Progenitor cell of endocrine pancreas (in vitro differentiated cells): ENCODE measurements at places on chromosomes 6 and 20.

DNA sequence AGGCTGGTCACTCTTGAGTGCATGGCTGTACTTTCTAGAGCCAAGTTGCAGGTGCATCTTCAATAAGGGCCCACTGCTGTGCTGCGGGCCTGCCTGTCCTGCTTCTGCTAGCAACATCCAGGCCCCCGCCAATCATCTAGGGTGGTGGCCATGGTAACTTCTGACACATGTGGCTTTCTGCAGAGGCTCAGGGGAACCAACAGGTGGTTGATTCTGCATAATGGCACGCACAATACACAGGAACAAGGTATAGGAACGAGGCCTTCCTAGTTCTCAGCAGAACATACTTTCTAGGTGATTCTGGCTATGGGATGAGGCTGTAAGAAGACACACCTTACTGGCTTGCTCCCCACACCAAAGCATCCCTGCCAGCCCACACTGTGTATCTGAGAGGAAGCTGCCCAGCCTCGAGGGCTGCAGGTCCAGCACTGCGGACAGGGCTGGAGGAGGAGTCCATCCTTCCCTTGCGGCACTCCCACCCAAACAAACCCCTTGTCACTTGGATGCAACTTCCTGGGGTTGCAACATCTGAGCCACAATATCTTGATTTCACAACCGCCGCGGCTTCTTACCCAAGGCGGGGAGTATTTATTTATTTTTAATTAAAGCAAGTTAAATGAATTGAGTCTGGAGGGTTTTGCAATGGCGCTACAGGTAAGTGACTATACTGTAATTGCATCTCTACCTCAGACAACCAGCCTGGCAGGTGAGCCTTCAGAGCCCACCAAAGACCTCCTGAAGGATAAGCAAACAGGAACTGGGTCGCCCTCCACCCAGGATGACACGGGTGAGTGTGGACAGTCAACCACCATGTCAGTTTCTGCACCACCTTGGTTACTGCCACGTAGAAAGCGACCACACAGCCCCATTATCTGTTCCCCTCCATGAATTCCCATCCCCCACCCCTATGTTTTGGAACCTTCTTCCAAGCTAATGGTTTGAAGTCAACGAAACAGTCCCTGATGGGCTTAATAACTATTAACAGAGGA, 49.6 kb downstream of the SULF2 start:
- DNase-seq = no peak

- no peak for DNase-seq
These were observed 424.5 kb upstream of the FLRT3 start for GRCh38 chr20:14761903-14762302.

GRCh38 chr20:49276961-49277785, 684 bp downstream of the ZNFX1 start:
- DNase-seq = peak; percentile 15

DNA sequence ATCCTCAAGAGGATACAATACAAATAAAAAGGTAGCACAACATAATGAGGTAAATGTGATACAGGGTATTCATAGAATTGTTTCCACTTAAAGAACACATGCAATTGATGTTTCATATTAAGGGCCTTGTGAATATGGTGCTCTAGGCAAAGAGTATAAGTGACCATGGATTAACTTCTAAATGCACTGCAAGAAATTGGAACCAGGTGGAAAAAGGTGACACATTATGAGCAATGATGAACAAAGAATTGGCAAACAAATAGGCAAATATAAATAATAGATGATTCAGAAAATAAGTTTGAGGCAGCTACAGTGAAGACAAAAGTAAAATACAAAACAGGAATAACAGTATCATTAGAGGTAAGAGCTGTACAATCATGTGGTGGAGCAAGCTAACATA, 192.0 kb downstream of the GRIK2 start:
- no peak for DNase-seq

GRCh38 chr6:167552258-167552630, 227.4 kb downstream of the TTLL2 start:
- DNase-seq = no peak

DNA sequence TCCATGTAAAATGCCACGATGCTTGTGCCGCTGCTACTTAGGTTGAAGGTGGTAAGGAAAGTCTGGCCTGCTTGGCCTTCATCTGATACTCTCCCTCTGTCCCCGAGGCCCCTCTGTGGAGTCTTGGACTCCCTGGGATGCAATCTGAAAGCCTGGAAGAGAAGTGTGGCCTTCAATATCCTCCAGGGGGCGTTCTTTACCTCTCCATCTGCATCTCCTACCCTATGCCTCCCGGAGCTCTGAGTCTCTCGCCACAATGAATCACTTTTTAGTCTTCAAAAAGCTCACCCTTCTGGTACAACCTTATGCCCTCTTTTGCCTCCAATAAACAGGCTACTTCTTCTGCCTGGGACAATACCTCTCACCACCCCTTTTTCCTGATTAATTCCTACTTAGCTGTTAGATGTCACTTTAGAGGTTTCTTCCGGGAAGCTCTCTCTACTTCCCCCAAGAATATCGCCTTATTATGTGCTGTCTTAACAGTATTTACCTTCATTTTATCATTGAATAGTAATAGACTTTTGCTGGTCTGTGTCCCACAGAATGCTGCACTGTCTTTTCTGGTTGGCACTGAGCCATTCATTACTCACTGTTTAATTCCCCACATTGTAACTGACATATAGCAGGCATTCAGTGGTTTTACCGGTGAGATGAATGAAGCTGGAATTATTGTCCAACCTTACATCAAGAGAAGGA, 13.9 kb upstream of the ATG5 start:
- peak; percentile 23 for DNase-seq

GRCh38 chr6:111832833-111833418, 40.3 kb downstream of the FYN start:
- DNase-seq = no peak

DNA sequence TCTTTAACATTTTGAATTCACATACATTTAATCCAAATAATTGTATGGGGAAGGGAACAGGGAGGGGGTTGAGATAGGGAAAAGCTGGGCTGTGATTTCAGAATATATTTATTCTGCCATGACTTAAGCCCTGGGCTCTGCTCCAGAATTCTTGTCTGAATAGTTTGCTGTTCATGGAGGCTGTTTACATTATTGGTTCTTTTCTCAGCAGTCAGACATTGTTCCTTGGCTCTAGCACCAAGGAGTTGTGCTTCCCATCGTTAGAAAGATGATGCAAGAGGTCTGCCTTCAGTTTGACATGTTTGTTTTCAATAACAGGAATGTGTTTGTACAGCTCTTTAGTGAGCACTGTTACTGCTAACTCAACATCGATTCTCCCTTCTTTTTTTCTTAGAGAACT, 198.8 kb upstream of the CDYL start:
- DNase-seq = no peak

DNA sequence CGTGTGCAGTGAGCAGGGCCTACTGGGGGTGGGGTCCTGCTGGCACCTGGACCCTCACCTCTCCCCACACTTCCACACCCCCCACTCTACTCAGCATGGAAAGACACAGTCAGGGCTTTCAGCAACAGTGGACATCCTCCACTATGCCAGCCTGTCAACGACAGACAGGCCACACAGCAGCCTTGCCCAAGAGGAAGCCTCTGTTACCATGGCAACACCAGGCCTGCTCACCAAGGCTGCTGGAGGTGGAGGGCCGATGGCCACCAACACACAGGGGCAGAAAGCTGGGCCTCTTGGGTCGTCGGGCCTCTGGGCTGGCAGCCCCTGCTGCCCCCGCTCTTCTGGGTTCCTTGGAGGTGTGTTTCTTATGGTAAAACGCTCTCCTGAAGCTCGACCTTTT, 13.6 kb downstream of the BNIP5 start:
- no peak for DNase-seq

GRCh38 chr20:62805155-62805710, 598 bp downstream of the OGFR start:
- no peak for DNase-seq

DNA sequence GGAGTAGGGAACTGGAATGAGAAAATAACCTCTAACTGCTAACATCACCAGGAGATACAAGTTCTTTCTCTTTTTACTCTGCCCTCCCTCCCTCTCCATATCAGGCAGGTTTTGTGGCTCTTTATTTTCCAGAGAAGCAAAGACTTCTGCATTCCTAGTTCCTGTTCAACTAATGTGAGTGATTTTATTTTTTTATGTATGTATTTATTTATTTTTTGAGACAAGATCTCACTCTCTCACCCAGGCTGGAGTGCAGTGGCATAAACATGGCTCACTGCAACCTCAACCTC, 6.0 kb upstream of the IER3 start:
- DNase-seq = no peak

- no peak for DNase-seq
These were observed 97.5 kb upstream of the MYLIP start for GRCh38 chr6:16031278-16031981.

DNA sequence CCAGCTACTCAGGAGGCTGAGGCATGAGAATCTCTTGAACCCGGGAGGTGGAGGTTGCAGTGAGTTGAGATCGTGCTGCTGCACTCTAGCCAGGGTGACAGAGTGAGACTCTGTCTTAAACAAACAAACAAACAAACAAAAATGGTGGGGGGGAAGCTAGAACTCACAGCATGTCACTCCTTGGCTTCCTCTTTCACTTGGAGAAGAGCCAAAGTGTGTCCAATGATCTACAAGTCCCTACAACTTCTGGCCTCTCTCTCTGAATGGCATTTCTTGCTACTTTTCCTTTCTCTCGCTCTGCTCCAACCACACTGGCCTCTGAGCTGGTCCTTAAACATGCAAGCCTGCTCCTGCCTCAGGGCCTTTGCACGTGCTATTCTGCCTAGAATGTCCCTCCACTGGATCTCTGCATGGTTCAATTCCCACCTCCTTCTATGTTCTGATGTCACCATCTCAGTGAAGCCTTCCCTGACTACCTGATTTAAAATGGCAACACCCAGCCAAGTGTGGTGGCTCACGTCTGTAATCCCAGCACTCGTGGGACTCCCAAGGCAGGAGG, 8.1 kb downstream of the TLDC2 start:
- DNase-seq = no peak

DNA sequence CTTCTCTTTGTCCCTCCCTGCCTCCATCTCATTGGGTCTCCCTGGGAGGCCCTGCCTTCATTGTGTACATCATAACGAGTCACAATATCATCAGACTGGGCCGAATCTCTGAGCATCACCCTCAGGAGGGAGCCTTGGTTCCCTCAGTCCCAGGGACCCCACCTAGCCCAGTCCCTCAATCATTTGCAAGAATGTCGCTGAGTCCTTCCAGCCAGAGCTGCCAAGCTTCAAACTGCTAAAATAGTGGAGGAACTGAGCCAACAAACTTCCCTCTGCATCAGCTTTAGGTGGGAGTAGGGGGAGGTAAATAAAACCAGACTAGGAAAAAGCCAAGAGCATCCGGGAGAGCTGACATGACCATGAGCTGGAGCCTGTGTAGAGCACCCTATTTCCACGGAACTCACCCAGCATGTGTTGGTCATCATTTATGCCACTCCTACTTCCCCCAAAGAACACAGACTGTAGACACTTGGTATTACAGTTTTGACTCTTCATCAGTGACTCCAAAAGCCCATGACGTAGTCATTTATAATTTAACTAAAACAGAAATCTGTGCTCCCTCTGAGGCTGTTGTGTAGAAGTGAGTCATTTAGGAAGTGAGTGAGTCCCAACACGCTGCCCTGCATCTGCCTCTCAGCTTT, 28.8 kb upstream of the IL17A start:
- no peak for DNase-seq

DNA sequence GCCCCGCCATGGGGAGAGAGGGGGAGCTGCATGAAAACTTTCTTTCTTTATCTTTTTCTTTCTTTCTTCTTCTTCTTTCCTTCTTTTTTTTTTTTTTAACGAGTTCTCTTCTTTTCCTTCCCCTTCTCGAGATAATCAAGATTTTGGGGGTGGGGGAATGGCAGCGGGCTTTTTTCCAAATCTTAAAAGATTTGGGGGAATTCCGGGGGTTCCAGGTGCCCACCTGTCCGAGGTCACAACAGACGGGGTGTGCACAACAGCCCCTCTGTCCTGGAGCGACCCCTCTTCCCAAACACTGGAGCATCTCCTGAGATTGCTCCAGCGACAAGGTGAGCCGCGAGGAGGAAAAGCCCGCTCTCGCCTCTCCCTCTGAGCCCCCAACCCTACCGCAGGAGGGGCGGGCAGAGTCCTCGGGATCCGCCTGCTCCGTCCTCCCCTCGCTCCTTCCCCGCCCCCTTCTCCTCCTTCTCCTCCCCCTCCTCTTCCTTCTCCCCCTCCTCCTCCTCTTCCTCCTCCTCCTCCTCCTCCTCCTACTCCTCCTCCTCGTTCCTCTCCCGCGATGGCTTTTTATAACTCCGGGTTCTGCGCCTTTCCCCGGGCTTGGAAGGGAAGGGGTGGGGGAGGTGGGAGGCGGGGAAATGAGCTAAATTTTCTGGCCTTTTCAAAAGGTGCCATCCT, 689 bp upstream of the KCNB1 start:
- DNase-seq = no peak

DNA sequence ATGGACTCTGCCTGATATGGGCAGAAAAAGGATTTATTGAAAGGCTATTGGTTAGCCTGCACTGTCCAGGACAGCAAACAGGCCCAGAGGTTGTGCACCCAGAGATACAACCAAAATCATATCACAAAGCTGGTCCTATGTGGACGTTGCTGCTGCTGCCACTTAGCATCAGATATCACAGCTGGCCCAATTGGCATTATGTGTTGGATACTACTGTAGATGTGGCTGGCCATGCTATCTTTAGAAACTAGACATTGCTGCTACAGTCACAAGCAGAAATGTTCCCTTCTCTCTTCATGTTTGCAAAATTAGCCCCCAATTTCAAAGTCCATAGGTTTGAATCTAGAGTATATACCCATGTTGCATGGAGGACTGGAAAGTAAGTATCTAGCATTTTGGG, 42.2 kb upstream of the CEP85L start:
- DNase-seq = no peak

- no peak for DNase-seq
These were observed 15.6 kb upstream of the MAPRE1 start for GRCh38 chr20:32804022-32804715.

DNA sequence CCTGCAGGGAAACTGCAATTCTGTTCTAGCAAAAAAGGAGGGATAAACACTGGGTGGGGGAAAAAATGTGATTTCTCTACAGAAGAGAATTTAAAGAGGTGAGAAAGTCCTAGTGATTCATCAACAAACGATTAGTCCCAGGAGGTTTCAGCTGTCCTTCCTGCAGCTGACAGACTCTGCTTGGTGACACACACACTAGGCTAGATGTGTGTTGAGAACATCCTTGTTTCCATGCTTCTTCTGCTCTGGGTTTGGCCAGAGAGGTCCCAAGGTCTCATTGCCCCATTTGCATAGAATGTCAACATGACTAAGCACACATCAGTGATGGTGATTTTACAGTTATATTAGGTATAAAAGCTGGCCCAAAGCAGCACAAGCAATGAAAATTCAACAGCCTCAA, 258.3 kb downstream of the NFATC2 start:
- no peak for DNase-seq

GRCh38 chr20:19130613-19130984, 81.8 kb upstream of the SLC24A3 start:
- DNase-seq = no peak

- no peak for DNase-seq
These were observed 81.4 kb downstream of the SLC22A3 start for GRCh38 chr6:160429620-160429895.

- DNase-seq = no peak
These were observed 17.8 kb downstream of the ADGRF4 start for GRCh38 chr6:47716207-47716606.

GRCh38 chr6:146219101-146219500, 190.2 kb downstream of the GRM1 start:
- DNase-seq = no peak
